Activated CD4-positive, alpha-beta T cell treated with anti-CD3 and anti-CD28 coated beads, Interleukin-2, Interleukin-4, amounts not matched to agents 100 ng/mL and 50 ng/mL, durations not matched to agents 16 hours and 8 hours (primary cell): ENCODE measurements at places on chromosomes 3 and 15.
A peak's percentile ranks its signal among the peaks of the same experiment; 100 is the strongest.

GRCh38 chr3:179067839-179068238 is 3.8 kb downstream of the ZMAT3 start:
- DNase-seq: no peak

- no peak for DNase-seq
Observed at GRCh38 chr15:40222131-40222530, 16.7 kb upstream of the PAK6 start.

GRCh38 chr3:185807445-185808068 is 17.3 kb downstream of the IGF2BP2 start:
- DNase-seq: no peak

- DNase-seq: no peak
Observed at GRCh38 chr3:6249679-6250078, 611.2 kb upstream of the GRM7 start.

DNA sequence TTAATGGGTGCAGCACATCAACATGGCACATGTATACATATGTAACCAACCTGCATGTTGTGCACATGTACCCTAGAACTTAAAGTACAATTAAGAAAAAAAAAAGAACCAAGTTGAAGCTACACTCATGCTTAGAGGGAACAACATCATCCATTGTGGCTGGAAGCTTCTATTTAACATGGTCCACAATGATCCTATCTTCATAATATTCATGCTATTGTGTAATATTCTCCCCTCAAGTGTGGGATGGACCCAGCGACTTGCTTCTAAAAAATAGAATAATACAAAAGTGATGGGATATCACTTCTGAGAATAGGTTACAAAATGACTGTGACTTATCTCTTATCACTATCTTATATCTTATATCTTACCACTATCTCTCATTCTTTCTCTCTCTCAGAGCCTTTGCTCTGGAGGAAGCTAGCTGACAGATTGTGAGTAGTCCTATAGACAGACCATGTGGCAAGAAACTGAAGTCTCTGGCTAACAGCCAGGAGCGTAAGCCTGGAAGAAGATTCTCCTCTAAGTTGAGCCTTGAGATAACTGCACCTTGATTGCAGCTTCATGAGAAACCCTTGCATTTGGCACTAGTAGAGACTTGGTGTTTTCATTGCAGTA is 198.5 kb upstream of the MRPL3 start:
- DNase-seq: peak; percentile 12

DNA sequence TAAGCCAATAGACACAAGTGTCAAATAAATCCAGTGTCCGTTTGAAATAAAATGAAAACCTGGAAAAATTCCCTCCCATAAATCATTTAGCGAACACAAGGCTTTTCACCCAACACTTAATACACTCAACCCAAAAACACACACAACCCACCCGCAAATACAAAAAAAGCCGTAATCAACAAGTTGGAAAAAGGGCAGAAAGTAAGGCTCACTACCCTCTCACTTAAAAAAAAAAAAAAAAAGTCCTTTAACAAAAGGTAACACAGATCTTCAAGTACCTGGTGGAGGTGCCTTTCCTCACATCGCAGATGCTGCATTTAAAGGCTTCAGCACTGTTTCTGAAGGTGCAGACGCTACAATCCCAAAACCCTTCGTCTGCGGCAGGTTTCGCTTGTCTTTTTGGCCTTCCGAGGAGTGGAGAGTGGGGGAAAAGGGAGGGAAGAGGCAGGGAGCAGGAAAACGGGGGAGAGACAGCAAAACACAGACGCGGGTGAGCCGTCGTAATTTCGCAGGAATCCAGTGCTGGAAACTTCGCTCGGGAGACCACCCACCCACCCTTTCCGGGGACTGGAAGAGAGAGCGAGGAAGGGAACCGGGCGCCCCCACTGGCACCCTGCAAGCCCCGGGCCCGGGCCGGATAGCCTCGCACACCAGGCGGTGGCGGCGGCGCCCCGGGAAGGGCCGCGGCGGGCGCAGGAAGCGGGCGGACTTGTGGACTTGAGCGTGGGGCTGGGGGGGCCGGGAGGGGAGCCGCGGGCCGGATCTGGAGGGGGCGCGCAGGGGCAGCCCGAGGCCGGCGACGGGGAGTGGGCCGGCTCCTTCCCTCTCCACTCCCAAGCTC is 401.8 kb downstream of the SHQ1 start:
- DNase-seq: peak; percentile 38

- no peak for DNase-seq
Observed at GRCh38 chr15:33211176-33211808, 16.8 kb upstream of the FMN1 start.

- no peak for DNase-seq
Observed at GRCh38 chr15:70588613-70589012, 174.7 kb downstream of the UACA start.

DNA sequence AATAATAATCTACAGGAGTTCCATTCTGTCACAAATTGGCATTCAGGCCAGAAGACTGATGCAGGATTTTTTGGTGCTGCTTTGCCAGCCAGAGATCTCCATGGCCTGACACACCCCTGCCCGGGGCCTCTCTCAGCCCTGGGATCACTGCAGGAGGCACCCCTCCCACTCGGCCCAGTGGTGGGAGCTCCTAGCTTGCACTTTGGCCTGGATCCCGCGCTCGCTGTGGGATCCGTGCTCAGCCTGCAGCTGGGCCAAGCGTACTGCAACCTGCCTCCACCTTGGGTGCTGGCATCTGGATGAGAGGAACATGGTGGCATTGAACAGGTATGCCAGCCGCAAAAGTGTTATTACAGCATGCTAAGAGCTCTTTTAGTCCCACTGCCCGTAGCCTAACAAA is 656.7 kb upstream of the CCDC54 start:
- DNase-seq: no peak

DNA sequence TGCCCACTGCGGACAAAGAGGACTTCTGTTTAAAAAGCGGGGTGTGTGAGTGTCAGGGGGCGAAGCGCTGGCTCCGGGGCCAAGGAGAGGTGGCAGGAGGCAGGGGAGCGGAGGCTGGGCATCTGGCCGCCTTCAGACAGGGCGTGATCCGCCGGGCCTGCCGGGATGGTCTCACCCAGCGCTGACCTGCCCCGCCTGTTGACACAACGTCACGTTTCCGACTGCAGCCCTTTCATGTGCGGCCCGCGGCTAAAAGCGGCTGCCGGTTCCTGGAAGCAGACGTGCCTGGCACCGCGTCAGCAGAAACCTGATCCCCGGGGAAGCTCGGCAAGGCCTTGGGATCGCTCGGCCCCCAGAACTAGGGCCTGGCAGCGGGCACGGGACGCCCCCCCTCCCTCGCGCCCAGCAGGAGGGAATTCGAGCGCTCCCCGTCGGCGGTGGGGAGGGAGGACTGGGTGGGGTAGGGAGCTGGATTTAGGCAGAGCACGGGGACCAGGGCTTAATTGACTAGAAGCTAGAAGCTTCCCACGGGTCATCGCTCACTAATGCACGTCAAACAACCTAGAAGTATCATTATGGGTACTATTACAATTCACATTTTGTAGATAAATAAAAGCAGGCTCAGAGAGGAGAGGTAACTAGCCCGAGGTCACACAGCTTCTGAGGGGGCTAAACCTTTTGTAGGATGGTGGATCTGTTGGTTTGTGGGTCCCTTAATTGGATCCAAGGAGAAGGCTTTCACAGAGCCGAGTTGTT is 7.7 kb downstream of the BHLHE40 start:
- peak; percentile 83 for DNase-seq

- DNase-seq: no peak
Observed at GRCh38 chr15:31461911-31462480, 135.4 kb downstream of the KLF13 start.

- DNase-seq: no peak
Observed at GRCh38 chr3:29416514-29416913, 135.6 kb downstream of the RBMS3 start.

DNA sequence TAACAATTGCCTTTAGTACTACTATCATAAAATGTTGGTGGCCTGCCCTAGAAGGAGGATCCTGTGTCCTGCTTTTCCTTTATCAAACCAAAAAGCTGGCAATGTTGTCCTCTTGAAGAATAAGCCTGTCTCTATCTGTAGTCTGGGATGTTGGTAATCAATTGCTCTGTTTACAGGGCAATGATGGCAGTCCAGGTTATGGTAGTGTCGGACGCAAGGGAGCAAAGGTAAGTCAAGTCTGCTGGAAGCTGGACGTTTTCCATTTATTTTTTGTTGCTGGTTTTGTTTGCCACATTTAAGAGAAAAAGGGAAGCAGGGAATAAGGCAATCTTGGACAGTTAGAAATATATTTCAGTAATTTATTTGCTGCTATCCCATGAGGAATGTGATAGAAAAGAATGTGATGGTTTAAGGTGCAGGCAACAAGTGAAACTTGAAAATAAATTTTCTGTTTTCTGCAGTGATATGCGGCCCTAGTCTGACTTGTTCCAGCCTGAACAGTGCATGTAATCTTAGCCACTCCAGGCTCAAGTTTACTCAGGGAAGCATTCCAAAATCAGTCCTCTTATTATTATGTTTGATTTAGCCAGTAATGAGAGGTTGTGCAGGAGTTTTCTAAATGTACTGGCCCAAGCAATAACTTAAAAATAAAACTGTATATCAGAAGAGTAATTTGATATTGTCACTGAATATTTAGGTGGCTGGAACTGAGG is 110.3 kb downstream of the COL6A6 start:
- no peak for DNase-seq

DNA sequence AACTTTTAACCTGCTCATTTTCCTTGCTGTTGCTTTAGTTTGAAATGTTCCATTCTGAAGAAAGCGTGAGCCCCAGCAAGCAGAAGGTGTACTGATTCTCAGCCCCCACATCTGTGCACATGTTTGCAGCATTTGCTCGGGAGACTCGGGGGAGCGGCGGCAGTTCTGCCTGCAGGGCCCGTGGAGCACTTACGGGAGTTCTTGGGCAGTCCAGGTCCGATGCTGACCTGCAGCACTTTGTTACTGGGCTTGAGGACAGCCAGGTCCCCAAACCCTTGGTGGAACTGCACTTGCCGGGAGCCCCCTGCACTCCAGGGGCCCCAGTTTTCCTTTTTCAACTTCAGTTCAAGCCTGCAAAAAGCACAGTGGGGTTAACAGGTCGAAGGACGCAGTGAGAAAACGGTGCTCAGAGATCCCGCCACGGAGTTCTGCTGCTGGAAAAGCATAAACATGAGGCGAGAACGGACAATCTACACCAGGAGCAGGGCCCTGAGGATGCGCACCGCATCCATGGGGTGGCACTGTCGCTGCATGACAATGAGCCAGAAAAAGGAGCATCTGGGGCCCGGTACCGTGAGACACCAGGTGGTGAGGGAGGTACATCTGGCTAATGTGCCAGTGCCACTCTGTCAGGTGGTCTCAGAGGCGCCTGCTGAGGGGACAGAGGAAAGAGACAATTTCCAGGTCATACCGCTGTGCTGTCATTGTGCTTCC is 45.6 kb upstream of the LDHAL6B start:
- DNase-seq: peak; percentile 26

GRCh38 chr3:67783281-67784250 is 129.2 kb upstream of the SUCLG2 start:
- no peak for DNase-seq

DNA sequence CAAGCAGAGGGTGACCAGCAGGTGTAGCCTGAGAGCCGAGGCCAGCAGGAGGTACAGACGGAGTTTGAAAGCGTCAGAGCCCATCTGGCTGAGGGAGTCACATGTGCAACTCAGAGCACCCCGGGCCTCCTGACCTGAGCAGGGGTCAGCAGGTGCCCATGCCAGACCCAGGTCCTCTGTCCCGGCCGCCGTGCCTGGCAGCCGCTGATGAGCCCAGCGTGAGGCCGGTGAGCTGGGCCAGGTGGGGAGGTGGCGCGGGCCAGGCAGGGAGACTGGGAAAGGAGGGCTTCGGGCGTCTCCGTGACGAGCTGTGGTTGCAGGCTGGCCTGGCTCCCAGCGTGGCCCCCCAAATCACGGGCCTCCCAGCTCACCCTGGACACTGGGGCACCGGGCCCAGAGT is 130.9 kb downstream of the CHSY1 start:
- DNase-seq: no peak

DNA sequence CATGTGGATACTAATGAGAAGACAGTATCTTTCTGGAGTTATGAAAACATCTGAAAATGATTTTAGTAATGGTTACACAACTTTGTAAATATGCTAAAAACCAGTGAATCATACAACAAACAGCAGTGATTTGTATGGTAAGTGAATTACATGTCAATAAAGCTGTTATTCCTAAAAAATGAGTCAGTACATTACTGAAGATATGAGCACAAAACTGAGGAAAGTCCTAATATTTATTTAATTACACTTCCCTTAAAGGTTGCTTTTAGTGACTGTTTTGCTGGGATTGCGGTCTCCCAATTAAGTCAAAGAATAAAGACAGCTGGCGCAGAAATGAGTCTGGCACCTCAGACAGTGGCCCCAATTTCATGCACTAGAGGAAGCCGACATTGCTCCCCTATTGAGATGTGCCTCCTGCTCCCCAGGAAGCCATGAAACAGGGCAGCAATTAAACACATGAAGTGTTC is 50.9 kb upstream of the FSIP1 start:
- no peak for DNase-seq

DNA sequence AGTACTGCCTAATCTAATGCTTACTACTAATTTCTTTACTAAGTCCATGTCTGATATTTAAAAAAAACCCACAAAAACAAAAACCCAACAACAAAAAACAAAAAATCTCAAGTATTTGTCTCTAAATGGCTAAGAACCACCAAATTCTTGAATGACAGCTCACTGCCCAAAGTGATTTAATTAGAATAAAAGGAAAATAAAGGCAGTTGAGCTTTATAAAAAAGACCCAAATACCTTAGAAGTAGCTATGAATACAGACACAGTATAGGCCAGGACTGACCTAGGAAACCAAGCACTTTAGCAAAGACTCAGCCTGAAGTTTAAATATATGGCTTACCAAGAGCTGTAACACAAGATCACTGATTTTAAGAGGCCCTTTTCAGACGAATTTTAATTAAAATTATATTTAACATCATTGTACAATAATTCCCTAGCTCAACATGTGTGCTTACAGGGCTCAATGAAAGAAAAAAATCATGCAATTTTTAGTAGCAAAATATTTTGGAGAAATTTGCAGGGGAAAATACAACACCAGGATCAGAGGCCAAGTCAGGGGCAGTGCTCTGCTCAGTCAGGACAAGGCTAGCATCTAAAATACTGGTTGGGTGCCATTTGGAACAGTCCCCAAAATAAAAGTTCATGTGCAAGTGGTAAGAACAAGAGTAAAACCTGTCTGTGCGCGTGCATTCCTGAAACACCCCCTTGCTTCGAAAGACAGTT is 24.8 kb downstream of the UQCC5 start:
- no peak for DNase-seq

- no peak for DNase-seq
Observed at GRCh38 chr3:159837725-159838124, 150.9 kb upstream of the IL12A start.

DNA sequence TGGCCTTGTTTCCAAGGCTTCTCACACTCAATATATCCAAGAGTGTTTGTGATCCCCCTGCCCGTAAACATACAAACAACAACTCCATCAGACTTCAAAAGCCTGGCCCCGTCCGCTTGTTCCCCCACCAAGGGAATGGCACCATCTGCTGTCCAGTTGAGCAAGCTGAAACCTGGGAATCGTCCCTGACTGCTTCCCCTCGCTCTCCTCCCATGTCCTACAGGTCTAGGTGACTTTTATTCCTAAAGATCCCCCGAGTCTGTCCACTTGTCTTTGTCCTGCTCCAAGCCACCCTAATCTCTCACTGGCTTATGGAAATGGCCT is 27.9 kb upstream of the FAM174B start:
- DNase-seq: no peak
